ENCODE measurements at places on chromosomes 11 and 22.

- DNase-seq, result no peak
- H3K4me1 ChIP-seq, result no peaks in the 10 kb centered on the region
- no peaks in the 10 kb centered on the region for H3K36me3 ChIP-seq
- no peak overlapping the region for H3K27ac ChIP-seq
- H3K27me3 ChIP-seq, result no peaks in the 10 kb centered on the region
- H3K4me3 ChIP-seq, result no peak overlapping the region
Observed at GRCh38 chr11:112734207-112734606, 227.0 kb upstream of the NCAM1 start.

- H3K27ac ChIP-seq, result peak overlapping the region; percentile 94
- H3K4me3 ChIP-seq, result peak overlapping the region; percentile 69
- DNase-seq, result no peak
- H3K4me1 ChIP-seq, result no peaks in the 10 kb centered on the region
- no peaks in the 10 kb centered on the region for H3K36me3 ChIP-seq
Observed at GRCh38 chr11:57742087-57742452, 779 bp downstream of the SELENOH start.

DNA sequence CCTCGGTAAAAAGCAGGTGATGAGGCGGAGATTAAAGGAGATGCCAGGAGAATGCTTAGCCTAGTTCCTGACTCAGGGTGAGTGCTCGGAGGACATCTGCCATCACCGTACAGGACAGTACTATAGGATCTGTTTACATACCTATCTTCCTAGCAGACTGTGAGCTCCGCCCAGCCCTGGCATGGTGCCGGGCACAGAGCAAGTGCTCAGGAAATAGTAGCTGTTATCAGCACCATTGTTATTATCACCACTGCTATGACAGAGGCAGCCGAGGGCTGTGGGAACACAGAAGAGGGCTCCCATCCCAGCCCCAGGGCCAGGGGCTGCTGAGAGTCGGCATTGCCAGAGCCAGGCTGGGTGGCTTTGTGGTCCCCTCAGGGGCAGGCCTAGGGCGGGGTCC, 642 bp upstream of the SEPTIN3 start:
- no peaks in the 10 kb centered on the region for H3K27me3 ChIP-seq
- no peak overlapping the region for H3K27ac ChIP-seq
- H3K36me3 ChIP-seq, result no peaks in the 10 kb centered on the region
- no peak overlapping the region for H3K4me3 ChIP-seq

DNA sequence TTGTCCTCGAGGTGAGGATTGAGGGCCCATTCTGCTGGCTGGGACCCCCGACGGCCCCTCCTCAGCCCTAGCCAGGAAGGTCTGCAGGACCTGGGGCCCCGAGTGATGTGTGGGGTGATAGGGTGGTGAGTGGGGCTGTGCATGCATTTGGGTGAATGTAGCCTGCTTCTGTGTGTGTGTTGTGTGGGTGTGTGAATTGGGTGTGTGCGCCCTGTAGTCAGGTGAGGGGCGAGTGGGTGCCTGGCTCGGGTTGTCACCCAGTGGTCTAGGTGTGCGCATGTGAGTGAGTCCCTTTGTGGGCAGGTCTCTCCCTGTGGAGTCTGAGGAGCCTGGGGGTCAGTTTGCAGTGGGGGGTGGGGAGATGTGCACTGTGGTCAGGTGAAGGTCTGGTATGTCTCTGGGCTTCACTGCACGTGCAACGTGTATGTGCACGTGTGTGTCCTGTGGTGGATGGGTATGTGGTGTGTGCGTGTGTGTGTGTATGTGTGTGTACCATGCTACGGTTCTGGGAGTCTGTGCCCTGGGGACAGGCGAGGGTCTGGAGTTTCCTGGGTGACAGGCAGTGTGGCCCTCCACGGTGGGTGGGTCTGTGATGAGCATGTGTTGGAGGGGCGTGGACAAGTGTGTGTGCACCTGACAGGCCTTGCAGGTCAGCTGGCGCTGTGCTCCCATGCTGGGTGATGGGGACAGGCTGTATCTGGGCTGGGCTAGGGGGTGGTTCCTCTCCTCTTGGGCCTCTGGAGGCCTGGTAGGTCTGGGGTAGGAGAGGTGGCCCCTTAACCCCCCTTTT, 1.0 kb downstream of the TMEM151A start:
- no peak overlapping the region for H3K4me3 ChIP-seq
- H3K27ac ChIP-seq, result no peak overlapping the region
- no peaks in the 10 kb centered on the region for H3K36me3 ChIP-seq
- no peaks in the 10 kb centered on the region for H3K27me3 ChIP-seq
- H3K4me1 ChIP-seq, result no peaks in the 10 kb centered on the region

GRCh38 chr11:20102397-20102796, 57.9 kb downstream of the DBX1 start:
- peaks cover 4% of the 10 kb centered on the region for H3K36me3 ChIP-seq
- no peak overlapping the region for H3K27ac ChIP-seq
- H3K4me3 ChIP-seq, result no peak overlapping the region

DNA sequence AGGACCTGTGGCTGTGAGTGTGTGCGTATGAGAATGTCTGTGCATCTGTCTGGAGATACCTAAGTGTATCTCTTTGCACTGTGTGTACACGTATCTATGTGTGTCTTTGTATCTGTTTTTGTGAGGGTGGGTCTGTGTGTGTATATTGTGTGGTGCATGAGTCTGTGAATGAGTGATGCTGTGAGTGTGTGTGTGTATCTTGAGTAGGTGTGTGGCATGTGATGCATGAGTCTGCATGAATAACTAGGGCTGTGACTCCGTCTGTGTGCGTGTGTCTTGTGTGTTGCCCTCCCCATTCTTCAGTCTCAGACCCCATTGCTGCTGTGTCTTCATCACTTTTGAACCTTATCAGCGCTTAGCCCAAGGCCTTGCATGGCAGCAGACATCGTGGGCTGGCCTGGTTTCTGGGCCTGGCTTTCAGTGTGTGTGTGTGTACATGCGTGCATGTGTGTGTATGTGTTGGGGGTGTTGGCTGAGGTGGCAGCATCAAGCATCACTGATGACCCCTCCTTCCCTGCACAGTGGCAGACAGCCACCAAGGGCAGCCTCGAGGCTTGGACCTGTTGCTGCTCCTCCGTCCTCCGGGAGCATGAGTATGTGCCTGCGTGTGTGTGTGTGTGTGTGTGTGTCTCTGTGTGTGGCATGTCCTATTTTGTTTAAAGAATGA, 1.4 kb downstream of the SGSM1 start:
- no peak overlapping the region for H3K4me3 ChIP-seq
- peak; percentile 88 for DNase-seq
- H3K4me1 ChIP-seq, result no peaks in the 10 kb centered on the region

GRCh38 chr22:21020802-21021429, 6.0 kb downstream of the P2RX6 start:
- no peak overlapping the region for H3K4me3 ChIP-seq
- DNase-seq, result no peak
- H3K4me1 ChIP-seq, result no peaks in the 10 kb centered on the region
- no peaks in the 10 kb centered on the region for H3K27me3 ChIP-seq
- no peaks in the 10 kb centered on the region for H3K36me3 ChIP-seq

- no peaks in the 10 kb centered on the region for H3K27me3 ChIP-seq
- H3K27ac ChIP-seq, result no peak overlapping the region
- peaks cover 2% of the 10 kb centered on the region for H3K4me1 ChIP-seq
- no peaks in the 10 kb centered on the region for H3K36me3 ChIP-seq
- no peak for DNase-seq
- H3K4me3 ChIP-seq, result no peak overlapping the region
Observed at GRCh38 chr11:108835624-108836023, 170.8 kb downstream of the DDX10 start.

DNA sequence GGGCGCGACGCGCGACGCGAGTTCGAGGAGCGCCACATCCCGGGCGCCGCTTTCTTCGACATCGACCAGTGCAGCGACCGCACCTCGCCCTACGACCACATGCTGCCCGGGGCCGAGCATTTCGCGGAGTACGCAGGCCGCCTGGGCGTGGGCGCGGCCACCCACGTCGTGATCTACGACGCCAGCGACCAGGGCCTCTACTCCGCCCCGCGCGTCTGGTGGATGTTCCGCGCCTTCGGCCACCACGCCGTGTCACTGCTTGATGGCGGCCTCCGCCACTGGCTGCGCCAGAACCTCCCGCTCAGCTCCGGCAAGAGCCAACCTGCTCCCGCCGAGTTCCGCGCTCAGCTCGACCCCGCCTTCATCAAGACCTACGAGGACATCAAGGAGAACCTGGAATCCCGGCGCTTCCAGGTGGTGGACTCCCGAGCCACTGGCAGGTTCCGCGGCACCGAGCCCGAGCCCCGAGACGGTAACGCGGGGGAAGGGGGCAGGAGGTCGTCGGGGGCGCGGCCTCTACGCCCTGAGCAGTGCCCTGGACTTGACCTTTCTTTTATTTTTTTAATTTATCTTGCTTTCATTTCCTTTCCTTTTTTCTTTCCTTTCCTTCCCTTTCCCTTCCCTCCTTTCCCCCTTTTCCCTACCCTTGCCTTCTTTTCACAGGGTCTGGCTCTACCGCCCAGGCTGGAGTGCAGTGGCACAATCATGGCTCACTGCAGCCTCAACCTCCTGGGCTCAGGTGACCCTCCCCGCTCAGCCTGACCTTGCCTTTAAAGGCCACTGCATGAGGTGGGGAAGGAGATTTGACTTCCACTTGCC, 5.0 kb downstream of the MPST start:
- no peak for DNase-seq
- peaks cover 4% of the 10 kb centered on the region for H3K36me3 ChIP-seq
- no peaks in the 10 kb centered on the region for H3K4me1 ChIP-seq
- no peaks in the 10 kb centered on the region for H3K27me3 ChIP-seq
